ENCODE measurements at places on chromosomes 11 and 22. TPM values are rescaled to one million over a fixed set of nuclear protein-coding genes. Genes with fewer than 3 reads are reported as not detected.

- DNase-seq = peak; percentile 51
- peaks cover 44% of the 10 kb centered on the region for H3K4me1 ChIP-seq
- no peaks in the 10 kb centered on the region for H3K27me3 ChIP-seq
- no peaks in the 10 kb centered on the region for H3K36me3 ChIP-seq
- peak overlapping the region; percentile 85 for H3K27ac ChIP-seq
Observed at GRCh38 chr11:95338430-95338991, 107.5 kb upstream of the SESN3 start.

GRCh38 chr11:3632070-3632660 is 9.6 kb downstream of the ART5 start:
- H3K36me3 ChIP-seq = no peaks in the 10 kb centered on the region
- DNase-seq = no peak
- no peak overlapping the region for H3K27ac ChIP-seq
- no peak overlapping the region for H3K4me3 ChIP-seq

DNA sequence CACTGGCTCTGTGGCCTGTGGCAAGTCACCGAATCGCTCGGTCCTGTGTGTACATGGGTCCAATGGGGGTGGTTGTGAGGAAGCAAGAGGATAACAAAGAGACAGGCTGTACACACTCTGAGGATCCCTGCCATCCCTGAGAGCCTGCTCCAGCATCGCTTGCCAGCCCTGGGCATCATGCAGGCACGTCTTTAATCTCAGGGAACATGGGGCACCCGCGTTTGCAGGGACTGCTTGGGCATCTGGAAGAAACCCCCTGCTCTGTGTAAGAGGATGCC is 1.3 kb upstream of the C1QTNF5 start:
- peaks cover 48% of the 10 kb centered on the region for H3K27me3 ChIP-seq
- H3K27ac ChIP-seq = no peak overlapping the region
- H3K36me3 ChIP-seq = no peaks in the 10 kb centered on the region
- 0 out of 2 replicates have a peak overlapping the region, but pooled peaks have one; percentile 76 for H3K4me3 ChIP-seq
- peaks cover 32% of the 10 kb centered on the region for H3K4me1 ChIP-seq

NEFH gene
- total RNA-seq = 2.8 TPM

DNA sequence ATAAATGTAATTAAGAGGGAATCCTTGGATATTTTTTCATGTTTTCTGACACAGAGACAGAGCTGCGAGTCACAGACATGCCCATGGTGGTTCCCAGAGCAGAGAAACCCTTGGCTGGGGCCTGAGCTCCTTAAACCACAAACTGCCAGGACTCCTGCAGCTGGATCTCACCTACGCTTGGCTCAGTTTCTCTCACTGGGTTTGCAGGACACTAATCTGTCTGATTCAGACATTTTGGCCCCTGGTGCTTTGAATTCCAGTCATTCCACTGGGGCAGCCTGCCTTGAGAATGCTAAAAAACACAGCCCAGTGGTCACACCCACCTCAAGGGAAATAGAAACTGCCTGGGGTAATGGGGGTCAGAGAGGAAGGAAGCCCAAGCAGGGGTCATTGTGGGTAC is 122.6 kb downstream of the CCDC81 start:
- H3K36me3 ChIP-seq = no peaks in the 10 kb centered on the region
- H3K4me1 ChIP-seq = peaks cover 21% of the 10 kb centered on the region
- no peak for DNase-seq

DNA sequence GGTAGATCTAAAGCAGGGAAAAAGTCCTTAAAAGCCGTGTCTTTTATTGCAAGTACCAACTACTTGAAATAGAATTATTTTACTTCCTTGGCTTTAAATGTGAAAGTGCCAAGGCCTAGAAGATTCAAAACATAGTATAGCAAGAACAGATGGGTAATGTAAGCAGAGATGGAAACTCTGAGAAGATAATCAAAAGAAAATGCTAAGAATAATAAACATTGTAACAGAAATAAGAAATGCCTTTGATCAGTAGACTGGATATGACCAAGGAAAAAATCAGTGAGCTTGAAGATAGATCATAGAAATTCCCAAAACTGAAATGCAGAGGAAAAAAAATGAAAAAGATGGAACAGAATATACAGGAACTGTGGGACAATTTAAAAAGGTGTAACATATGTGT is 113.1 kb downstream of the BLID start:
- H3K27ac ChIP-seq = no peak overlapping the region
- no peak for DNase-seq
- H3K36me3 ChIP-seq = no peaks in the 10 kb centered on the region
- no peaks in the 10 kb centered on the region for H3K27me3 ChIP-seq

GRCh38 chr11:118051611-118052461 is 25.0 kb upstream of the TMPRSS4 start:
- H3K36me3 ChIP-seq = no peaks in the 10 kb centered on the region
- H3K4me3 ChIP-seq = no peak overlapping the region
- no peaks in the 10 kb centered on the region for H3K4me1 ChIP-seq
- no peak overlapping the region for H3K27ac ChIP-seq
- H3K27me3 ChIP-seq = no peaks in the 10 kb centered on the region

OR51I1 gene
- total RNA-seq = 1.1 TPM

GRCh38 chr11:31786996-31787685 is 24.0 kb downstream of the PAX6 start:
- no peak overlapping the region for H3K27ac ChIP-seq
- no peak overlapping the region for H3K4me3 ChIP-seq
- H3K36me3 ChIP-seq = no peaks in the 10 kb centered on the region
- no peaks in the 10 kb centered on the region for H3K4me1 ChIP-seq

GSTT2B gene
- 5.7 TPM for total RNA-seq

DNA sequence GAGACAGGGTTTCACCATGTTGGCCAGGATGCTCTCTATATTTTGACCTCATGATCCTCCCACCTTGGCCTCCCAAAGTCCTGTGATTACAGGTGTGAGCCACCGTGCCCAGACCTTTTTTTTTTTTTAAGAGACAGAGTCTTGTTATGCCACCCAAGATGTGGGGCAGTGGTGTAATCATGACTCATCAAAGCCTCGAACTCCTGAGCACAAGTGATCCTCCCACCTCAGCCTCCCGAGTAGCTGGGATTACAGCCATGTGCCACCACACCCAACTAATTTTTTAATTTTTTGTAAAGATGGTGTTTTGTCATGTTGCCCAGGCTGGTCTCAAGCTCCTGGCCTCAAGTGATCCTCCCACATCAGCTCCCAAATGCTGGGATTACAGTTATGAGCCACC is 37.9 kb downstream of the IZUMO1R start:
- H3K27ac ChIP-seq = no peak overlapping the region
- no peak overlapping the region for H3K4me3 ChIP-seq
- H3K4me1 ChIP-seq = no peaks in the 10 kb centered on the region
- no peaks in the 10 kb centered on the region for H3K27me3 ChIP-seq

GRCh38 chr11:44775985-44776446 is 49.3 kb downstream of the TSPAN18 start:
- peaks cover 40% of the 10 kb centered on the region for H3K4me1 ChIP-seq
- no peaks in the 10 kb centered on the region for H3K36me3 ChIP-seq
- H3K27me3 ChIP-seq = no peaks in the 10 kb centered on the region
- H3K4me3 ChIP-seq = no peak overlapping the region

Data from GM23338 (cell line).